ENCODE measurements at places on chromosomes 11 and 22. TPM values are rescaled to one million over a fixed set of nuclear protein-coding genes. Genes with fewer than 3 reads are reported as not detected.
A peak's percentile ranks its signal among the peaks of the same experiment; 100 is the strongest.

The AQP11 gene
- total RNA-seq: 1.4 TPM

The COMT gene
- 118 TPM for total RNA-seq

DNA sequence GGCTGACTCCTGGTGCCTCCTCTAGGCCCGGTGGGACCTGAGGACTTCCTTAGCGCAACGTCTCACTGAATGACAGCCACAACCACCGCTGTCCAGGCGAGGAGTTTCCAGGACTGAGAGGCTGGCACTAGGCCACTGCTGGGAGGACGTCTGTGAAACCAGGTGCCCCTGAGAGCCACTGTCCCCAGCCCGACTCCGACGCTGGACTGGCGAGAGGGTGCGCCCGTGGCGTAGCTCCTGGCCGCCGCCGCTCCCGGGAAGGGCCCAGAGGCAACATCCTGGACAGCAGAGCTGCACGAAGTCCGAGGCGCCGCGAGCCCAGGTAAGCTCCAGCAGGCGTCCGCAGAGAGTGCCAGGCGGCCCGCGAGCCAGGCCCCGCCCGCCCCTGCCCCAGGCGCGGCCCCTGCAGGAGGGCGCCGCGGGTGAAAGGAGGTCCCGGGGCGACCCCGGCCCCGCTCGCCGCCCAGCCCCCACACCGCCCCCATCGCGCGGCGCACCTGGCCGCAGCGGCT lies 525 bp downstream of the DGCR2 start:
- peak; percentile 60 for DNase-seq

DNA sequence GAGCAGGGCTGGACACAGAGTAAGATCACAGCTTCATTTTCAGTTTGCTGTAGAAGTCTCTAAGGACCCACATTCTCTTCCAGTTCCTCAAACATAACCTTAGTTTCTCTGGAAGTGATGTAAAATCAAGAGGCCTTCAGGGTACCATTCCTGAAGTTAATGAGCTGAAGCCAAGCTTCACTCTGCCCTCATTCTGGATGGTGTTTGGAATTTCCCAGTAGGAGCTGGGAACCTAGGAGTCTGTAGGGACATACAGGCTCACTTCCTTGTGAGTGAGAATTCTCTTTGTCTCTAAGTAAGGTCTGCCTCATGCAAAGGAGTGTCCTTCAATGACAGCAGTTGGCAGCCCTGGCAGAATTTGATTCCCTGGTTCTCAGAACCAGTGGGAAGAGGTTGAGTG lies 142.4 kb upstream of the NARS2 start:
- no peak for DNase-seq

The SLC37A2 gene
- total RNA-seq: 6.1 TPM

The INS gene
- not detected for total RNA-seq

DNA sequence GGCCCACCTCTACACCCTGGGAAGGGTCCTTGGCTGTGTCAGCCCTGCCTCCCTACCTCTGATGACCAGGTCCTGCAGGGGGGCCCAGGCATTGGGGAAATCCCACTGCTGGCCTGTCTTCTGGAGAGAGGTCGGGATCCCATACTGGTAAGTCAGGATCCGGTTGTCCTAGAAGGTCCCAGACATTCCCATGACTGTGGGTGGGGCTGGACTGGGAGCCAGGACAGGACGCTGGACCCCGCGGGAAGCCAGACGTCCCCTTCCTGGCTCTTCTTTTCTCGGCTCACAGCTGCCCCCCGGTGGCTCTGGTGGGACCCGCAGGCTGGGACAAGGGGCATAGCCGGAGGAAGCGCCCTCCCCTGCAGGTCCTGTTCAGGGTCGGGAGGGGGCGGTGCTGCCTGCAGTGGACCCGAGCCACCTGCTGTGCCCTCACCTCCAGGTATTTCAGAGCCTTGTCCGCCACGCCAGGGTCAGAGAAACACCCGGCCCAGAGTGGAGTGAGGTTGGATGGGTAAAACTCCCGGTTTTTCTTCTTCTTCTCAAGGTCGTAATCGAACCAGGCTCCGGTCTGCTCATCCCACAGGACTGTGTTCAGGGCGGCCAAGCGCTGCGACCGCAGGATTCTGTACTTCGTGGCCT lies 20.0 kb downstream of the TREH start:
- DNase-seq: peak; percentile 95

DNA sequence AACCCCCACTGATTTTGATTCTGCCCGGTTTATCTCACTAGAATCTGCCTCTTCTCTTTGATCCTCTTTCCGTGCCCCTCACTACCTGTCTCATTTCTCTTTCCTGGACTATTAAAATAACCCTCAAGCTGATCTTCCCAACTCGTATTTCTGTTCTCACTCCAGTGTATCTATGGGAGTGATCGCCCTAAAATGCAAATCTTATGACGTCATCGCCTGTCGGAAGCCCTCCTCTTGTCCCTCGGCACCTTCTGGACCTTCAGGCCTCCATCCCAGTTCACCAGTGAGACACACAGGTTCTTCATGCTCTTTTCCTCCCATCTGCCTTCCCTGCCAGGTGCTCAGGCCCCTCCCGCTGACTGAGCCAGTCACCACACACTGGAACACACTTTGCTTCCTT lies 234.5 kb upstream of the TBCEL start:
- DNase-seq: no peak

- no peak for DNase-seq
Observed at GRCh38 chr11:115249061-115249578, 255.1 kb downstream of the CADM1 start.

GRCh38 chr11:127624306-127624856 lies 623.8 kb upstream of the KIRREL3 start:
- no peak for DNase-seq

DNA sequence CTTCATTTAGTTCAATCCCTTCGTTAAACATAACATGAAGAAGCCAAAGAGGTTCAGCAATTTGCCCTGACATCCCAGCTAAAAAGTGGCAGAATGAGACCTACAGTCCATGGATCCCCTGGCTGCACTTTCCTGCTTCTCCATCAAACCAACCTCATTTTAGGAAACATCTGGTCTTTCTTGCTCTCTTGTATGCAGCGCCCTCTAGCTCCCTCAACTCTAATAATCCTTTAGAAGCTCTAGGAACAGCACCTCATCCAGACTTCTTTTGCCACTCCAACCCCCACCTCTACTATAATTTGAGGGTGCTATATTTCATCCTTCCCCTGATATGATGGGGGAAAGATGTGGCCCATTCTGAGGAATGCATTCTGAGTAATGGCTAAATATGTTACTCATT lies 7.4 kb downstream of the CNTF start:
- no peak for DNase-seq

- no peak for DNase-seq
Observed at GRCh38 chr11:92199991-92200390, 24.6 kb upstream of the FAT3 start.

The SGSM1 gene
- total RNA-seq: 4.7 TPM

The SLC35F2 gene
- total RNA-seq: 16.6 TPM

The KRTAP5-1 gene
- total RNA-seq: not detected

- DNase-seq: no peak
Observed at GRCh38 chr22:25797498-25798290, 55.7 kb downstream of the MYO18B start.

DNA sequence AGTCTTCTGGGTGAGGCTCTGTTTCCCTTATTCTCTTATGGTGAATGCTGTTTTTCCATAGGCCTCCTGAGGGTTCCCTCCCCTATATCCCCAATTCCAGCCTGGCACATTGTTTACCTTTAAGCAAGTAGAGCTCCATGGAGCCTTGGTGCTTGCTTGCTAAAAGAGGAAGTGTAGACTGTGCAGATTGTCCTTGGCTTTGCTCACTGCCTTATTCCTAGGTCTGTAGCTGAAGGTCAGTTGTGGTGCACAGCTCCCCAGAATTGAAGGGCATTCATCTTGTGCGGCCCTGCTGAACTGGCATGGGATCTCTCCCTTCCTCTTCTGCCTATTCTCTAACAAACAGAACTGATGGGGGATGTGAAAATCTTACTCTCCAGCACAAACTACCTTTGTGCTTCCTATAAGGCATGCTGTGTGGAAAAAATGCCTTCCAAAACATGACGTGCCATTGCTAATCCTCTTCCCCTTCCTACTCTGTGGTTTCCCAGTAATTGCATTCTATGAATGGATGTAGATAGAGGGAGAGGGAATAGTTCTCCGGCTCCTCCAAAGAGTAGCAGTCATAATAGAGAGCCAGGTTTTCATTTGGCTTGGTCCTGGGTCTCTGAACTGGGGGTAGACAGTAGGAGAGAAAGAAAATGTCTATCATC lies 34.2 kb upstream of the PLET1 start:
- DNase-seq: no peak

The VWA5A gene
- total RNA-seq: 57.2 TPM
